A673 (cell line): ENCODE measurements at places on chromosomes 4 and X. TPM values are rescaled to one million over a fixed set of nuclear protein-coding genes. Genes with fewer than 3 reads are reported as not detected.

Gene PWWP3B
- total RNA-seq, result not detected in 2 replicates

Gene CYSLTR1
- 2.1 TPM in 2 replicates for total RNA-seq

Gene GUCY1B1
- total RNA-seq, result not detected in 2 replicates

- no peak for DNase-seq
- H3K27me3 ChIP-seq, result no peaks in the 10 kb centered on the region
- no peak overlapping the region for H3K4me3 ChIP-seq
- no peaks in the 10 kb centered on the region for H3K36me3 ChIP-seq
- no peaks in the 10 kb centered on the region for H3K4me1 ChIP-seq
Measured at GRCh38 chr4:127737295-127737694, 7.1 kb downstream of the SLC25A31 start.

DNA sequence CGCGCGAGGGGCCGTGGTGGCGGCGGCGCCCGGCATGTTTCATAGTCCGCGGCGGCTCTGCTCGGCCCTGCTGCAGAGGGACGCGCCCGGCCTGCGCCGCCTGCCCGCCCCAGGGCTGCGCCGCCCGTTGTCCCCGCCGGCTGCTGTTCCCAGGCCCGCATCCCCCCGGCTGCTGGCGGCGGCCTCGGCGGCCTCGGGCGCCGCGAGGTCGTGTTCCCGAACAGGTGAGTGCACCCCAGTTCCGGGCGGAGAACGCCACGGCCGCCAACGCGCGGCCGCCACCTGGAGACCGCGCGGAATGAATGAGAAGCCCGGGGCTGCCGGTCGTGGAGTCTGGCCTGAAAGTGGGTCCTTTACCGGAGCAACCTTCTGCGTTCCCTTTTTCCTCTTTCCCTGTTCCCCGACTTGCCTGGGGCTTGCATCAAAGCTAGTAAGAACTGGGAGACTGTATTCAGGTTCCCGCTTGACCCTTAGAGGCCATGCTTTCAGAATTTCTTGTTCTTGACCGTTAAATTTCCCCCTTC lies 429 bp downstream of the NOCT start:
- H3K4me1 ChIP-seq, result peaks cover 44% of the 10 kb centered on the region
- no peaks in the 10 kb centered on the region for H3K27me3 ChIP-seq
- H3K36me3 ChIP-seq, result no peaks in the 10 kb centered on the region

DNA sequence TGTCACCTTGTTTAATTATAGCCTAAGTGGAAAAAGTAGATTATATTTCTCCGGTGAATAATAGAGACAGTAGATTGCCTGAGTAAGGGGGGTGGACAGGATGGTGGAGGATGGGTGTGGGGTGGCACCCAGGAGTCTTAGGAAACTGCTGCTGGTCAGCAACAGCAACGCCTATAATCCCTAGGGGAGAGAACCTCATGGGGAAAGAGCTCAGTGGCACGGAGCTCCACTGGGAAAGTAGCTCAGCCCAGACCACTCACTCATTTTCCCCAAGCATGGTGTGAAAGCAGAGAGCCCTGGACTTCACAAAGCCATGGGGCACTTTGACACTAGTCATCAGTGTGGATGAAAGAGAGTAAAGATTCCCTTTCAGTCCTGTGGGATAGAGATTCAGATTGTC lies 31.1 kb downstream of the METTL14 start:
- H3K36me3 ChIP-seq, result no peaks in the 10 kb centered on the region
- DNase-seq, result no peak
- H3K27ac ChIP-seq, result no peak overlapping the region
- no peaks in the 10 kb centered on the region for H3K27me3 ChIP-seq
- H3K4me1 ChIP-seq, result no peaks in the 10 kb centered on the region
- no peak overlapping the region for H3K4me3 ChIP-seq
